Neural cell (in vitro differentiated cells): ENCODE measurements at places on chromosomes 16 and 17. TPM values are rescaled to one million over a fixed set of nuclear protein-coding genes. Genes with fewer than 3 reads are reported as not detected.

Gene CD300H
- not detected in 2 replicates for polyA plus RNA-seq

Gene P2RX5
- polyA plus RNA-seq, result 7.0 and 9.0 TPM in 2 replicates

Gene PRKAR1A
- polyA plus RNA-seq, result 512 and 539 TPM in 2 replicates

Gene TSR1
- 31.8 and 32.5 TPM in 2 replicates for polyA plus RNA-seq

Gene CCDC78
- polyA plus RNA-seq, result 8.8 and 10.7 TPM in 2 replicates

Gene CDT1
- 1.0 and 5.2 TPM in 2 replicates for polyA plus RNA-seq

Gene CD79B
- polyA plus RNA-seq, result not detected in 2 replicates

Gene DYNLRB2
- polyA plus RNA-seq, result not detected in 2 replicates

Gene TBC1D3D
- 0.45 TPM in 1 of 2 replicates, not detected in the other for polyA plus RNA-seq

Gene KRT37
- polyA plus RNA-seq, result not detected in 2 replicates

Gene ADORA2B
- polyA plus RNA-seq, result 0.78 TPM in 1 of 2 replicates, not detected in the other

Gene MYLK3
- polyA plus RNA-seq, result 0.07 TPM in 1 of 2 replicates, not detected in the other

Gene MYH13
- polyA plus RNA-seq, result 0.05 TPM in 1 of 2 replicates, not detected in the other

Gene ZNF785
- polyA plus RNA-seq, result 26.4 and 44.1 TPM in 2 replicates

Gene SEPTIN1
- 0.38 TPM in 1 of 2 replicates, not detected in the other for polyA plus RNA-seq
